ENCODE measurements at places on chromosomes 2 and 18.
A peak's percentile ranks its signal among the peaks of the same experiment; 100 is the strongest.

DNA sequence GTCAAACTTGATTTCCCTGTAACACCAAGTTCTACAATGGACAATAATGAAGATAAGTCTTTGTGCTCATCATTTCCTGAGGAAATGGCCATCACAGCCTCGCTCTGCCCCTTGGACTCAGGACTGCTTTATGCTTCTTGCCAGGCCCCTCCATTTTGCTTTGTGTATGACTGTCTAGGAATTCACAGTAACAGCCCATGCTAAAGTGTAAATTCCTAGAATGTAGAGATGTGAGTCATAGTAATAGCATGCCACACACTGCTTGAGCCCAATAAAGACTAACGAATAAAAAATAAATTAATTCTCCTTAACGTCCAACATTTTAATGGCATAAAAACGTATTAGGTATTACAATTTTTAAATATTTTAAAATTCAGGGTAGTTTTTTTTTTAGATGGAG, 226.5 kb downstream of the PID1 start:
- DNase-seq = no peak

GRCh38 chr2:95354925-95355324, 47.6 kb upstream of the FAHD2A start:
- no peak for DNase-seq

GRCh38 chr2:238027058-238027457, 33.7 kb upstream of the SCLY start:
- peak; percentile 11 for DNase-seq

- peak; percentile 5 for DNase-seq
Measured at GRCh38 chr2:207041279-207041678, 102.0 kb downstream of the CPO start.

- DNase-seq = no peak
Measured at GRCh38 chr2:28164280-28164801, 228.3 kb upstream of the FOSL2 start.
